Activated CD8-positive, alpha-beta memory T cell treated with anti-CD3 and anti-CD28 coated beads for 24 hours (primary cell): ENCODE measurements at places on chromosomes 7 and 10.

- no peak for DNase-seq
Observed at GRCh38 chr10:130079614-130080460, 30.8 kb downstream of the C10orf143 start.

- DNase-seq: no peak
Observed at GRCh38 chr10:11242443-11243387, 225.0 kb downstream of the CELF2 start.

DNA sequence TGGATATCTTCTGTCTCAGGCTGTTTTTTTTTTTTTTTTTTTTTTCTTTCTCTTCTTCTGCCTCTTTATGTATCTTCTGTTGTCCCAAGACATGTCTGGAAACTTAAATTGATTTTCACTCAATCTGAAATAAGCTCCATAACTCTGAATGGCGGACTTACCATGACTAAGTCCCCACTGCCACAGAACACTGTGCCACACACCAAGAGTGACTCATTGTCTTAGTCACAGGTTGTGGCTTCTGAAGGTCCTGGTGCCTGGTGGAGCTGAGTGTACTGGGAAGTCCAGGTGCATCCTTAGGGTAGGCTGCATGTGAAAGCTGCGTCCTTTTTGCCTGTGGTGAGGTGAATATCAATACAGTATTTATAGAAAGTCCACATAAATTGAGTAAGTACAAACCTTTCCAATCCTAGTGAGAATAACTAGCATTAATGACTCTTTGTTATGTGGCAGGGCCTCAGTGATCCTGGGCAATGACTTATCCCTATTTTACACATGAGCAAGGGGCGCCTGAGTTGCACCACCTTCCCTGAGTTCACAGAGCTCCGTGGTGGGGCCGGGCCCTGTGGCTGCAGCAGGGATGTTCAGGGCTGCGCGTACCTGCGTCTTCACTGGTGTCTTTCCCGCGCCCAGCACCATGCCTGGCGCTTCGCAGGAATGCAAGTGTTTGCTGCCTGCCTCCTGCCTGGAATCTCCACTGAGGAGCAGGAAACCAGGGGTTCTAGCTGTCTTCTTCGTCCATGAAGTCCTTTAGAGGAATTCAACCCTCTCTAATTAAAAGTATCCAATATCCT lies 4.3 kb downstream of the PFKP start:
- DNase-seq: no peak

- no peak for DNase-seq
Observed at GRCh38 chr7:130697820-130698219, 11.5 kb upstream of the TSGA13 start.

DNA sequence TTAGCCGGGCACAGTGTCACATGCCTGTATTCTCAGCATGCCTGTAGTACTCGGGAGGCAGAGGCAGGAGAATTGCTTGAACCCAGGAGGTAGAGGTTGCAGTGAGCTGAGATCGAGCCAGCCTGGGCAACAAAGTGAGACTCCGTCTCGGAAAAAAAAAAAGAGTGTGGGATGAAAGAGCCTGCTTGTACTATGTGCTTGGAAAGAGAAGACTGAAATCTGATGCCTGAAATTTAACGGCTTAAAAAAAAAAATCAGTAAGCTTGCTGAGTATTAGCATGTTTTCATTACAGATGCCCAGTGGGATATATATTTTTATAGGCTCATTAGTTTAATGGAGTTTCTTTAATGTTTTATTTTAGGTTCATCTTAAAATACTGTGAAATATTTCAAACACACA lies 4.2 kb downstream of the NT5C2 start:
- DNase-seq: no peak
